ENCODE measurements at places on chromosomes 12 and 14. TPM values are rescaled to one million over a fixed set of nuclear protein-coding genes. Genes with fewer than 3 reads are reported as not detected.

The NRXN3 gene
- total RNA-seq: 20.0 TPM

The RNASE3 gene
- total RNA-seq: not detected

- no peak for DNase-seq
Observed at GRCh38 chr12:91189516-91189915, 6.9 kb upstream of the DCN start.

DNA sequence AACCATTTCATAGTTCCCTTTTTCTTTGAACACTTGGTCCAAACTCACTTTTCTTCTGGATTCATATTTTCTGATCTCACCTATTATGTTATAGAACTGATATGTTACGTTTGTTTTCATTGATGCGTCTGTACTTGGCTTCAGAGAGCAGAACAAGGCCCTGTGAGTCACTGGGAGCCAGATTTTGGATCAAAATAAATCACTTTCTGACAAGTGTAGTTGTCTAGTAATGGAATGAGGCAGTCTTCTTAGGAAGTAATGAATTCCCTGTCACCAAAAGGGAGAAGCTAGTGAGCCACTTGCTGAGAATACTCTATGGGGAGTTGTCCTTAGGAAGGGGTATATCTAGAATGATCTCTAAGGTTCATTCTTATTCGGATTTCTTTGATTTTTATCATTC lies 10.2 kb downstream of the BICD1 start:
- DNase-seq: peak; percentile 23

The KRT79 gene
- total RNA-seq: not detected

DNA sequence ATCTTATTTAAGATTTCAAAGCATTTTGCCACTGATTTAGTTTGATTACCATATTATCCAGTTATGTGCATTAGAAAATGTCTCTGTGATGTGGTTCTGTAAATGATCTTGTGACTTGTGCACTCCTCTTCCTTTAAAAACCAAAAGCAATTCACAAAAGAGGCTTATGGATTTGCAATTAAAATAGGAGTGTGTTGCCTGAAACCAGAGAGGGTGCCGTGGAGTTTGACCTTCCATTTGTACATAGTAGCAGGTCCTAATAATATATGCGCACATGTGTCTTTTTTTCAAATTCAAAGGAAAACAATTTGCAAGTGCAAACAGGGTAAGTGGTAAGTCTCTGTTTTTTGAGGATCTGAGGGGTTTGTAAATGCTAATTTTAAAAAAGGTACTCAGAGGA lies 470.9 kb downstream of the VRK1 start:
- DNase-seq: no peak

DNA sequence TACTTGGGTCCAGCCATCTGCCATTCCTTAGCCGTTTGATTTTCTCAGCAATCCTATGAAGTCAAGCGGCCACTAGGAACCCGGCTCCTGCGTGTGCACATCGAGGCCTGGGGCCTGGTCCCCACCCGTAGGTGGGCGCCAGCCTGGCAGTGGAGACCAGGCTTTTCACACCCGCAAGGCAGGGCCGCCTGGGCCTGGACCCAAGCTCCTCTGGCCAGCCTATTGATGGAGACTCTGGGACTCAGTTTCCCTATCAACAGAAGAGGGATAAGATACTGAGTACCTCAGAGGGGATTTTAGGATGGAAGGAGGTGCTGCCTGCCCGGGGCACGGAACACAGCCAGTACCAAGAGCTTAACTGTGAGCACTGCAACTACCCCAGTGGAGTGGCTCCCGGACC lies 104.3 kb upstream of the C14orf180 start:
- DNase-seq: no peak

GRCh38 chr12:82877963-82878362 lies 191.3 kb downstream of the TMTC2 start:
- no peak for DNase-seq

- DNase-seq: no peak
Observed at GRCh38 chr12:48933664-48934311, 8.5 kb upstream of the FKBP11 start.

GRCh38 chr14:56273155-56273554 lies 154.9 kb downstream of the PELI2 start:
- no peak for DNase-seq

The DAO gene
- total RNA-seq: not detected

The TRIM9 gene
- total RNA-seq: 4.5 TPM

- DNase-seq: no peak
Observed at GRCh38 chr12:110141389-110141788, 17.2 kb downstream of the IFT81 start.

The ALX1 gene
- total RNA-seq: 4.7 TPM

DNA sequence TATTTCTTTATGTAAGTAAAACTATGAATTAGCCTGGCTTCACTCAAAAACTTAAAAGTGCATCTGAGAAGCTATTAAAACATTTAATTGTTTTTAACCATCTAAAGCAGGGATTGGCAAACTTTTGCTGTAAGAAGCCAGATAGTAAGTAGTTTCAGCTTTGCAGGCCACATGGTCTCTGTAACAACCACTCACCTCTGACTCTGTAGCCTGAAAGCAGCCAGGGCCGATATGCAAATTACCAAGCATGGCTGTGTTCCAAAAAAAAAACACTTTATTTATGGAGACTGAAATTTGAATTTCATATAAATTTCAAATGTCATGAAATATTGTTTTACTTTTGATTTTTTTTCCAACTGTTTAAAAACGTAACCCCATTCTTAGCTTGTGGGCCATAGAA lies 95.3 kb downstream of the CIT start:
- no peak for DNase-seq
